Ammon's horn (tissue), 1 donor: ENCODE measurements at places on chromosomes 16 and 17.

DNA sequence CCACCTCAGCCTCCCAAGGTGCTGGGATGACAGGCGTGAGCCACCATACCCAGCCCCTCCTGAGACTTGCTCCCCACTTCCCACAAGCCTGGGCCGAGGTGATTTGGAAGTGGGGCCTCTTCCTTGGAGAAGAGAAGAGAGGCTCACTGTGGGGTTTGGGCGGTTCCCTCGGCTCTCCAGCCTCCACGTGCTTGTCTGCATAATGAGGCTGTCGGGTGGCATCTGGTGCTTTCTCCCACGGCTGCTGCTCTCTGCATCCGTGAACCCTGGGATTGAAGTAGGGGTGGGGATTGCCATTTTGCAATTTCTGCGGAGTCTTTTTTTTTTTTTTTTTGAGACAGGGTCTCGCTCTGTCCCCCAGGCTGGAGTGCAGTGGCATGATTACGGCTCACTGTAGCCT, 101.4 kb downstream of the RAP1GAP2 start:
- DNase-seq = no peak

DNA sequence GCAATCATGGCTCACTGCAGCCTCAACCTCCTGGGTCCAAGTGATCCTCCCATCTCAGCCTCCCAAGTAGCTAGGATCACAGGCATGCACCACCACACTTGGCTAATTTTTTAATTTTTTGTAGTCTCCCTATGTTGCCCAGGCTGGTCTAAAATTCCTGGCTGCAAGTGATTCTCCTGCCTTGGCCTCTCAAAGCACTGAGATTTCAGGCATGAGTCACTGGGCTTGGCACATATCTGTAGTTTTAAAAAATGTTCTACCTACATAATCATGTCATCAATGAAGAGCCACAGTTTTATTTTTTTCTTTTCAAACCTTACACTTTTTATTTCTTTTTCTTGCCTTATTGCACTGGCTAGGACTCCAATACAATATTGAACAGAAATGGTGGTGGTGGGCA, 33.1 kb upstream of the COL1A1 start:
- DNase-seq = no peak

GRCh38 chr17:44587339-44587738, 30.1 kb downstream of the FZD2 start:
- DNase-seq = no peak

GRCh38 chr17:41073676-41074075, 8.0 kb upstream of the KRTAP2-4 start:
- DNase-seq = no peak

- DNase-seq = no peak
Measured at GRCh38 chr17:4771519-4772234, at the start of gene TM4SF5. TSS of gene TM4SF5 (plus strand) at chr17:4771886. CDS start at chr17:4771923, 37 bp downstream.

DNA sequence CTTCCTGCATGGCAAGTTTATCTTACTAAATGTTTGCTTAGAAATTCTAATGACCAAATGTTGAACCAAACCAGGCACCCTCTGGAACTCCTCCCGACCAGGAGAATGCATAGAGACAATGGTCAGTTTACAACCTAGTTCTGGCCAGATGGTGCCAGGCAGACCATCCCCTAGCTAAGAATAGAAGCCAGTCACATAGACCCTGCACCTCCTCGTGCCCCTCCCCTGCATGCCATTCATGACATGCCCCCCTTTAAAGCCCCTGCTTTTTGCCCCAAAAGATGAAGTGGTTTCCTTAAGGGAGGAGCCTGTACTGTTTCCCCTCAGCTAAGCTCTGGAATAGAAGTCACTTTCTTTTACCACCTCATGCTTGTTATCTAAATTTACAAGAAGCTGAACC, 6.6 kb upstream of the CPHXL start:
- no peak for DNase-seq

GRCh38 chr17:10821054-10821453, 16.8 kb downstream of the PIRT start:
- DNase-seq = no peak

DNA sequence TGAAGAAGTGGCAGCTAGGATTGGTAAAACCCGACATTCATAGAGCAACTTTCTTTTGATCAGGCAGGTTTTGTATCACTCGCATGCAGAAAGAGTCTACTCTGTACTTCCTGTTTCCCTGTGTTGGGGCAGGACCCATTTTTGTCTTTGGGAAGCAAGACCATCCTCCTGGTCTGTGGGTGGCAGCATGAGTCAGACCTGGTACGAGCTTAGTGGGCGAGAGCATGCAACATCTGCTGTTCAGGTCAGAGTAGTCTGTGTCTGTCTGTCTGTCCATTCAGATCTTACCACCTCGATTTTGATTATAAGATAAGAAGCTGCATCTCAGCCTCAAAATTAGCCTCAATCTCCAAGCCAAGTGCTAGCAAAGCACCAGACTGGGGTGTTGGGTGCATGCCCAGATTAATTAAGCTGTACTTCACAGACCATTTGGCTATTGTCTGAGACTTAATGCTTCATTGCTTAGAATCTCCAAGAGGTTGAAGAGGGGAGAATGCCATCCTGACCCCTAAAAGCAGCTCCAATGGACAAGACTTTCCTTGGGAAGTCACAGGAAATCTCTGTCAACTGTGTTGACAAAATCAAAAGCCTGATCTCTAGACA, 110.9 kb downstream of the XYLT1 start:
- peak; percentile 68 for DNase-seq

DNA sequence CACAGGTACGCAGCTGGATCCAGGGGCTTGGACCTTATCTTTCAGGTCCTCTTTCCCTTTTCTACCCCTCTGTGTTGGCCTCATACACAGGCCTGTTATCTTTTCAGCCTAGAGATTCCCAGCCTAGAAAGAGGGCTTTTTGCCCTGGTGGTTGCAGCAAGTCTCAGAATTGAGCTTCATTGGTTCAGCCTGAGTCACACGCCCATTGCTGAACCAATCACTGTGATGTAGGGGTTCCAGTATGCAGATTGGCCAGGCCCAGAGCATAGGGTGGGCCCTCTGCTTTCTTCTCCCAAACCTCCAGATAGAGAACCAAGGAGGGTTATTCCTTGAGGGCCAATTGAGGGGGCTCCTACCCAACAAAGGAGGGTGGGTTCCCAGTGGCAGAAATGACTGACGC, 32.8 kb downstream of the GPT2 start:
- no peak for DNase-seq

- DNase-seq = no peak
Measured at GRCh38 chr17:283911-284675, 68.5 kb downstream of the RPH3AL start.

GRCh38 chr17:41992576-41992975, 24.7 kb downstream of the DNAJC7 start:
- DNase-seq = peak; percentile 88

DNA sequence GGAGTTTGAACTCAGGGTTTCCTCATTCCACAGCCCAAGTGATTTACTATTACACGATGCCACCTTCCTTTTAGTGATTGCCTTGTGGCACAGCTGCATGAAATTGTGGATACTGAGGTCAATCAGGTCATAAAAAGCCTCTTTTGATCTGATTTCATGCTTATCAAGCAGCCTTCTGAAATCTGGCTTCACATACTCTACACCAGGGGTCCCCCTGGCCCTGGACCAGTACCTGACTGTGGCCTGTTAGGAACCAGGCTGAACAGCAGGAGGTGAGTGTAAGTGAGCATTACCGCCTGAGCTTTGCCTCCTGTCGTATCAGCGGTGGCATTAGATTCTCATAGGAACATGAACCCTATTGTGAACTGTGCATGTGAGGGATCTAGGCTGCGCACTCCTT, 13.8 kb downstream of the SLFN5 start:
- DNase-seq = no peak
